ENCODE measurements at places on chromosomes 4 and X.

DNA sequence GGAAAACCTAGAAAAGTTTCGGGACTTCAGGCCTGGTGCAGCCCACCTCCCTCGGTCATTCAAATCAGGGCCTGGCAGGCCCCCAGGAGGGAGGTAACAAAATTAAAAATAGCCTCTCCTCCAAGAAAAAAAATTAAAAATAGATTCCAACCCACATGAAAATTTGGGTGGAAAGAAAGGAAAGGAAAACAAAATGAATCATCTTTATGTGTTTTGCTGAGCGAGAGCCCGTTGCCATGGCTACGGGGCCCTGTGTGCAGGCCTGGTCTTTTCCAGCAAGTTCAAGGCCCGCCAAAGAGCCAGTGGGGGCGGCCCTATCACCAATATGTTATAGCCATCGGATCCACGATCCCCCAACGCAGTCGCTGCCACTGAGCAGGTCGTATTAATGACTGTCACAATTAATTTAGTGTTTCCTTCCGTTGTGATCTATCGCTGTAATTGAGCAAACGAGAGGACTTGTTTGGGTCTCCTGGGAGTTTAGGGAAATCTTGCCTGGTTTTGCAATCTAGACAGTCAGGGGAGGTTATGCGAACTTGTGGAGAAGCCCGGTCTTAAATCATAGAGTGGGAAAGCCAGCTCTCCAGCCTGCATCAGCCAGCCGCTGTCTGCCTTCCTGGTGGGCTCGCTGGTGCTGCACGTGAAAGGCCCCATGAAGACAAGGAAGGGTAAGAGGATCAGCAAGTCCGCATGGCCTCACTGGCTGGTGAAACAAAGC is 452.4 kb downstream of the BCOR start:
- no peak for DNase-seq

- DNase-seq: no peak
Observed at GRCh38 chr4:90080116-90080515, 47.1 kb upstream of the CCSER1 start.

- no peak for DNase-seq
Observed at GRCh38 chr4:141026900-141027299, 106.4 kb downstream of the RNF150 start.

DNA sequence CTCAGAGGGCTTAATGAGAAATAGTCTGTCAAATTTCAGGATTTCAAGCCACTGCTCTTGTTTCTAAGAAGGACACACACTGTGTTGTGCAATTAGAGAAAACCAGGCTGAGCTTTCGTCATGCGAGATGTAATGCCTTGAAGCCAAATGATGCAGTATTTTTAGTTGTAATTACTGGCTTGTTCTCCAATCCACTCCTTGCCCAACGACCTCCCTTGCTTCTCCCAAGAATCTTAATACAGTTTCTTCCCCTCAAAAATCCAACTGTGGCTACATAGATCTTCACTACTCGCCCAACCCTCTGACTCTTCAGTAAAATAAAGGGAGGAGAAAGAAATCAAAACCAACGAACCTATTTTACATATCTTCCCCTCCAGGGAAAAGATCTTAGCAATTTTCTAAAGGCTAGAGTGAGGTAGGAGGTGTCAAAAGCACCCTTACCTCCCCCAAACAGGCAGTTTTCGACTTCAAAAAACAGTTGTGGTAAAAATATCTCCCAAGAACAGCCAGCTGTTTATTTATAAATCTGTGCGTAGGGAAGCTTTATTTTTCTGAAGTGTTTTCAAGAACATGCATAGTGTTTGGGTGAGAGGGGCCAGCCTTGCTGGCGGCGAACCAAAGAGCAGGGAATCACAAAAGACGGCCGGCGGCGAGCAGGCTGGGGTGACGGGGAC is 68.7 kb downstream of the MGST2 start:
- peak; percentile 30 for DNase-seq

DNA sequence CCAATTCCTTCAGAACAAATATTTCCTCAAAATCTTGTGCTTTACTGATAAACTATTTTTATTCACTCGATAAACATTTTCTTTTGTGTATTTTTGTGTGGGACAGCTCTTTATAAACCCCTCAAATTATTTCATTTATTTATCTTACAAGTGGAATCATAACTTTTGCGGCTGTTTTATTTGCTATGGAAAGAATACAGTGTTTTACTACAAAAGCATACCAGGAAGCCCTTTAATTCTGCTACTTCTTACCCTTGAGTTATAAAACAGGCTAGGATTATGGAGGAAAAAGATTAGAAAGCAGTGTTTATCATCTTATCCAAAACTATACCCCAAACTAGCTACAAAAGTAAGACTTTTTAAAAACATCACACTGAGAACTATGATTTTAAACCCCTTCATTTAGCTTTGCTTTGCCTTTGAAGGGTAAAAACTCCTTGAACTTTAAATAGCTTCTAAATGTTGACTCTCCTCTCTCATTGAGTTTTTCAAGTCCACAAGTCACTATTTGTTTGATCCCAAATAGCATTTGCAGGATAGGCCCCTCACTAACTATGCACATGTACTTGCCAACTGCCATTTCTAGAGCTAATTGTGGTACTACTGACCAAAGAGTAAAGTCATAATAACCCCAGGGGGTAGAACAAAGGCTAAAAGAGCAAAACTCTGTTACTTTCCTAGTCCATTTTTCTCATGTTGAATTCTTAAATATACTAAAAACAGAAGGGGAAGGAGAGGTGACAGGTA is 45.8 kb upstream of the SGMS2 start:
- no peak for DNase-seq

- no peak for DNase-seq
Observed at GRCh38 chr4:118734491-118735205, 49.5 kb downstream of the METTL14 start.

DNA sequence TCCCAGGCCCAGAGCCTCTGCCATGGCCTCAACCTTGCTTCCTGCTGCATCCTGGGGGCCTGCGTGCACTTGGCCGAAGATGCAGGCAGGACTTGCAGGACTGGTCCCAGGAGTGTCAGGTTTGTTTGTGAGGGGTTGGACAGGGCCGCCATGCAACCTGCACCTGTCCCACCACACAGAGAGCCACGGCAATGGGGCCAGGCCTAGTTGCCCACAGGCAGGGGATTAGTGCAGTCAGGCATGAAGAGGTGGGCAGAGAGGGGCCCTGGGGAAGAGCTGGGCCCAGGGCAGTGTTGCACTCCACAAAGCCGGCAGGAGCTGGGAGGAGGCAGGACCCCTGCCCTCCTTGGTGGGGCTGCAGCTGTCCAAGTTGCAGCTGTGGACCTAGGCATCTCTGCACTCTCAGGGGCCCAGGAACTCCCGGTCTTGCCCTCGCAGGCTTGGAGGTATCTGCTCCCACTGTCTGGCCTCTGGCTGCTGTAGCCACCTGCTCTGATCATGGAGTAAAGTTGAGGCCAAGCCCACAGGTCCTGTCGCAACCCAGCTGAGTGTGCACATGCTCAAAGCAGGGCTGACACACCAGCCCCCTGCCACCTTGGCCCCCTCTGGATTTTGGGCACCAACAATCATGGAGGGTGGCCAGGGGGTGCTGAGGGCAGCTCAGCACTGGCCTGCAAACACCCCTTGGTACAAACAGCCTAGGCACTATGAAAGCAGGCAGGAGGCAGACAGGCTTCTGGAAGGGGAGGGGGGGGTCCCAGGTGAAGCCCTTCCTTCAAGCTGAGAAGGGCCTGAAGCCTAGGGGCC is 190.4 kb upstream of the PCDH10 start:
- DNase-seq: no peak

DNA sequence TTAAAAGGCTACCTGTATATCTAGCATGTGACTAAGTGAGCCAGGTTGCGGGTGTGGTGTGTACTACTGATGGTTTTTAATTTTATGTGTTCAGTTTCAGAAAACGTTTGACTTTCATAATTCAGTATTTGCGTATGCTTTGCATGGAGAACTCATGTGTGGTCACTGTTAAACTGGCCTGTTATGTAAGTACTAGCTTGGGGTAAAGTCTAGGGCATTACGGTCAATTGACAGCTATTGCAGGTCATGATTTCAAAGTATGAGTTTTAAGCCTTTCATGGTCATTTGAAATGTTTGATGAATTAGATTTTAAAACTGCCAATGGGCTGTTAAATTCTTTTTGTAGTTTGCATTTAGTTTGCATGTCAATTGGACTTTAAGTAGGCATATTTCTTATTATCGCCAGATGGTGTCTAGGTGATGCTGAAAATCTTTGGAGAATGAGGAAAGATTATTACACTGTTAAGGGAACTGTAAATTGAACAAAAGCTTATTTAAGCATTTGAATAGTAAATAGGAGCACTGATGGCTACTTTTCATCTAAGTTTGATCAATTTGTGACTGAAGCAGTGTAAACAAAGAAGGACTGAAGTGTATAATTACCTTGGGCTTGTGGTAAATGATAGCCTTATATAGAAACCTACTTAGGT is 563.4 kb downstream of the DACH2 start:
- DNase-seq: no peak

DNA sequence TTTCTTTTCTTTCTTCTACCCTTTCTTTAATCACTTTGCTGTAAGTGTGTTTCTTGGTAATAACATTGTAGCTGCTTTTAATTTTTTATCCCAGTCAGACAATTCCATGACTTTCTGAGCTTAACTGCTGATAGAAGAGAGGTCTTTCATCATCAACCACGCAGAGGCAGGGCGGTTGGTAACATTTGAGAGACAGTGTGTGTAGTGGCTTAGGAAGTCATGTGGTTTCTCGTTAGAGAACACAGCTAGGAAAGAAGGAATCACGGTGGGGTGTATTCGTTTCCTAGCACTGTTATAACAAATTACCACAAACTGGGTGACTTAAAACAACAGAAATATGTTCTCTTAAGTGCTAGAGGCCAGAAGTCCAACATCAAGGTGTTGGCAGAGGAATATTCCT is 11.5 kb downstream of the PRPS2 start:
- no peak for DNase-seq

DNA sequence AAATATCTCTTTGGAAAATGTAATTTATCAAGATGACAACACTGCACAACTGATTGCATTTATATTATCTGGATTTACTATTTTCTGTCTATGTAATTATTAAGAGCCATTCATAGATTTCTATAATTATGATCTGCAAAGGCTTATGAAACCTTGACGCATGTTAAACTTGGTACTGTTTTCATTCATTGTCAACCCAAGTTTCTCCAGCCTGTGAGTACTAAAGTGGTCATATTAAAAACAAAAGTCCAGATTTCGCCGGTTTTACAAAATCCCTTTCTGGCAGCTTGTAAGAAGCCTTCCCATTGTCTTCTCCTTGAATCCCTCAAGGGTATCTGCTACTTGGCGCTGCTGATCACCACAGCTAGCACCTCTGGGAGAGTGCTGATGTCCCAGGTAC is 19.7 kb upstream of the GRPR start:
- DNase-seq: no peak

GRCh38 chr4:2395584-2395983 is 22.9 kb downstream of the ZFYVE28 start:
- DNase-seq: no peak

DNA sequence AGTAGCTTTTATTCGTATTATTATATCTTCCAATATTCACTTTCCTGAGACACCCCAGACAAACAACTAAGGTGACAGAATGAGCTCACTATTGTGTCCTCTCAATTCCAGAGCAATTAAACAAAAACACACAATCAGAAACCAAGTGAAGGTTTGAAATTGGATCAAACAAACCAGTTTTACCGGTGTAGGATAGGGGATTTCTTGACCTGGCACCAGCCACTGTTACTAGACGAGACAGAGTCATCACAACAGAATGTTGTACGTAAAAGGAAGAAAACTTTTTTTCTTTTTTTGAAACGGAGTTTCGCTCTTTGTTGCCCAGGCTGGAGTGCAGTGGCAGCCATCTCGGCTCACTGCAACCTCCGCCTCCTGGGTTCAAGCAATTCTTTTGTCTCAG is 43.7 kb downstream of the LDOC1 start:
- DNase-seq: no peak

DNA sequence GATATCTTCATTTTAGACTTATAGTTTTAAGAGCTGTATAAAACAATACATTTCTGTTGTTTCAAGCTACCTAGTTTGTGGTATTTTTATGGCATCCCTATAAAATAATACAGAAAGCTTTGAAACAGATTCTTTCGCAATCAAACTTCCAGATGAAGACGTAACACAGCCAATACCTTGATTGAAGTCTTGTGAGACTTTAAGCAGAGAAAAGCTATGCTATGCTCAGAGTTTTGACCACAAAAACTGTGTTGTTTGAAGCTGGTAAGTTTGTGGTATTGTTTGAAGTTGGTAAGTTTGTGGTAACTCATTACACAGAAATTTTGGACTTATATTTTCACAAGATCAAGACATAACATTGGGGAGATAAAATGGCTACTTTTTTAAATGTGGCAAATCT is 201.8 kb upstream of the UGT8 start:
- DNase-seq: no peak

DNA sequence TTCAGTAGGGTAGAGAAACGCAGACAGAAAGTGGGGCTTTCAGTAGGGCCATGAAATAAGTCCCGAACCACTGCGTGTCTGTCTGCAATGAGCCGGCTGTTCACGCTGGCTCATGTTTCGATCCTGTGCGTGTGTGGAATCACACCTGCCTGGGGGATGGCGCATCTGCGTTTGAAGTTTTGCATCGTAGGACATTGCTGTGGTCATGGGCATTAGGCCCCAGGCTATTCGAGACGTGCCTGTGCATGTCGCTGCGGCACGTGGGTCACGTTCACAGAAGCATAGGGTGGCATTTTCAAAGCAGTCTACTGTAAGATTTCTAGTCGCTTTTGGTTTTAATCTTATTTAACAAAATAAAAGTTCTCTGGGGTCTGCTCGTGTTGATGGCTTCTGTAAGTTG is 25.5 kb upstream of the HGFAC start:
- DNase-seq: no peak

- no peak for DNase-seq
Observed at GRCh38 chrX:115693476-115693875, 132.5 kb downstream of the PLS3 start.

DNA sequence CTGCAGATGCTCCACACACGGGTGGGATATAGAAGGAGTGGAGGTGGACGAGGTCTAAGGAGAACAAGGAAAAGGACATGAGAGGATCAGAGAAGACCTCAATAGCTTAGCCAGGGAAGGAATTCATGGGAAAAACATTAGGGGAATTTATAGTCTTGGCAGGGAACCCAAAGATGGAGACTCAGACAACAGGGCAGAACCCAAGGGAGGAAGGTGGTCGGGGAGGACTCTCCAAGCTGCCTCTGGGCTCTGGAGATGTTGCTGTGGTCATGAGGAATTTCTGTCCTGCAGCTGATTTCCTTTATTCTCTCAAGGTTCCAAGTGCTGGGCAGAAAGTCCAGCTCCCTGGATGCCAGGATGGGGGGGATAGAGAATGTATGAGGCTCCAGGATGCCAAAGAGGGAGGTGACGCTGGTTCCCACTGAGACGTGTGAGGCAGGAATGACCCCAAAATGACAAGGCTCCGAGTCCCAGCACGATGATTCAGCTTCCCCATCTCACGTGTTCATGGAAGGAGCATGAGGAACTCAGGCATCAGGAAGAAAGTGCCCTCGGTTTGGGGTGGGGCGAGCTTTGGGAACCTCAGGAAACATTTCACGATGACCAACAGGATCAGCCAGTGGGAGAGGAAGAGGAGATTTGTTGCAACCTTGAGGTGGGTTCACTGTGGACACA is 57.0 kb upstream of the PPP2R3B start:
- DNase-seq: no peak

DNA sequence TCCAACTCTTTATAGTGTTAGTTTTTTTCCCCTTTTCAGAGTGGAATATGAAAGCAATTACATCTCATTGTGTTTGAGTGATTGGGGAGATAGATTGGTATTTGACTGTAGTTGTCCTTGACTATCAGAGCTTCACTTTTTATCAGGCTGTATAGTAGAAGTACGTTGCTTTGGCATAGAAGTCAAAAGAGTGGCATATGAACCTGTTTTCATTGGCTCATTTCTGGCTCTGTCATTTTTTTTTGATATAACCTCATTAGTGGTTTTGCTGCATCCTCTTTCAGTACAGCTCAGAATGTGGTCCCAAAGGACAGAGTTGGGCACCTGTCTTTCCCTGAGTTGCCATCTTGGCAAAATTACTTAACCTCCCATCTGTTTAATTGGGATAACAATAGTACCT is 1.4 kb downstream of the TMA16 start:
- DNase-seq: no peak

All from frontal cortex (tissue), 4 donors.